Myometrial cell (primary cell): ENCODE measurements at places on chromosomes 6 and 20. TPM values are rescaled to one million over a fixed set of nuclear protein-coding genes. Genes with fewer than 3 reads are reported as not detected.

PERP gene
- total RNA-seq, result 32.9 and 37.6 TPM in 2 replicates

HLA-DPB1 gene
- 20.9 and 89.1 TPM in 2 replicates for total RNA-seq

OR2B6 gene
- not detected in 2 replicates for total RNA-seq

SLCO4A1 gene
- total RNA-seq, result 0.89 and 3.7 TPM in 2 replicates

FAM162B gene
- total RNA-seq, result 3.2 and 7.8 TPM in 2 replicates

THBS2 gene
- 483 and 502 TPM in 2 replicates for total RNA-seq

LPA gene
- total RNA-seq, result not detected in 2 replicates

PLCB4 gene
- not detected in 2 replicates for total RNA-seq

NUS1 gene
- 13.5 and 21.4 TPM in 2 replicates for total RNA-seq

MUC22 gene
- not detected in 2 replicates for total RNA-seq

C20orf204 gene
- under 0.01 TPM in 1 of 2 replicates, not detected in the other for total RNA-seq

AP5S1 gene
- total RNA-seq, result 23.1 and 24.6 TPM in 2 replicates

MUCL3 gene
- not detected in 2 replicates for total RNA-seq

DNAH8 gene
- total RNA-seq, result not detected in 2 replicates

OXT gene
- total RNA-seq, result not detected in 2 replicates

PRELID3B gene
- 35.7 and 58.1 TPM in 2 replicates for total RNA-seq

NCR2 gene
- total RNA-seq, result not detected in 2 replicates

NKAPL gene
- 0.29 and 1.6 TPM in 2 replicates for total RNA-seq

PAX1 gene
- not detected in 2 replicates for total RNA-seq

FAM83C gene
- total RNA-seq, result not detected in 2 replicates

GSTA3 gene
- not detected in 2 replicates for total RNA-seq

SLC9A8 gene
- 3.0 and 3.2 TPM in 2 replicates for total RNA-seq

SRSF12 gene
- total RNA-seq, result not detected in 2 replicates

ZSCAN23 gene
- 0.53 and 12.4 TPM in 2 replicates for total RNA-seq

VGLL2 gene
- total RNA-seq, result not detected in 2 replicates

TLDC2 gene
- not detected in 2 replicates for total RNA-seq
